ENCODE measurements at places on chromosomes 5 and 9.

DNA sequence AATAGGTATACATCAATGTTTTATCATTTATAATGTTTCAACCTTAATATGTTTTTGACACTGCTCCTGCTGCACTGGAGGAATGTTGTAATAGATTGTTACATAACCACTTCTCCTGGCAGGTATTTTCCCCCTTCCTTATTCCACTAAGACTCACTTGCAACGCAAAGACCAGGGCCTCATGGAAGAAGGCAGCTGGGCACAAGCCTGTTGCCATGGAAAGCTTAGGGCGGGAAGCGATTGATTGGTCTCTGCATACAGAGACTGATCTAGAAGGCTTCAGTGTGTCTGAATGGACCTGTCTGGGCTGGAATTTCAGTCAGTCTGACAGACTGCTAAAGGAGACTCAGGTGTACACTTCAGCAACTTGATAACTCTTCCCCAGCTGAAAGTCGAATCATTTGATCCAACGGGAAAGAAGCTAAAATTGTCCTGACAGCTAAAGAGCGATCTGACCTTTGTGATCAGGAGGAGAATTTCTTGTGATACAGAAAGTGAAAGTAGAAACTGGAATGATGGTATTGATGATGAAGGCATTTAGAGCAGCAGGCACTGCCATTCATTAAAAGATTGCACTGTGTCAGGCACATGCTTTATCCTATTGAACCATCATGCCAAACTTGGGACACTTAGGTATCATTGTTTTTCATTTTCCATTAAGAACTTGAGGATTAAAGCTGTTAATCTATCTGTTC lies 65.1 kb downstream of the GRIA1 start:
- DNase-seq, result no peak

GRCh38 chr5:67985686-67986387 lies 229.7 kb upstream of the PIK3R1 start:
- DNase-seq, result no peak

DNA sequence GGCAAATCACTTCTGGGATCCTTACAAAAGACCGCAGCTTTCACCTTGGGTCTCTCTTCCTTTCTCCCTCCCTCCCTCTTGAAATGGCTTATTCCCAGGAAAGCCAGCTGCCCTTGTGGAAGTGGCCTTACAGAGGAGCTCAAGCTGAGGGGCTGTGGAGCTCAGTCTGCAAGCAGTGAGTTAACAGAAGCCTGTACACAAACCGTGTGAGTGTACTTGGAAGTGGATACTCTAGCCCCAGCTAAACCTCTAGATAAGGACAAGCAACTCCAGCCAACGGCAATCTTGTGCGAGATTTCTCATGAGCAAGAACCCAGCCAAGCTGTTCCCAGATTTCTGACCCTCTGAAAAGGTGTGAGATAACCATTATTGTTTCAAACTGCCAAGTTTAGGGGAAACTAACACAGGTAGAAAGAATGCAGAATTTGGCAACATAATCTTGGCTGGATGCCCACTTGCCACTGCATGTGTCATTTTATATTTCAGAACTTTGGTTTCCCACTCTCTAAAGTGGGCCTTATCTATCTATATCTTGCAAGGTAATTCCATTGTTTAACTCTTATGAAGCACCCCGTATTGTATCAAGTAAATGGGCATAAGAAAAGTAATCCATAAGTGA lies 85.6 kb downstream of the CDH18 start:
- DNase-seq, result no peak

DNA sequence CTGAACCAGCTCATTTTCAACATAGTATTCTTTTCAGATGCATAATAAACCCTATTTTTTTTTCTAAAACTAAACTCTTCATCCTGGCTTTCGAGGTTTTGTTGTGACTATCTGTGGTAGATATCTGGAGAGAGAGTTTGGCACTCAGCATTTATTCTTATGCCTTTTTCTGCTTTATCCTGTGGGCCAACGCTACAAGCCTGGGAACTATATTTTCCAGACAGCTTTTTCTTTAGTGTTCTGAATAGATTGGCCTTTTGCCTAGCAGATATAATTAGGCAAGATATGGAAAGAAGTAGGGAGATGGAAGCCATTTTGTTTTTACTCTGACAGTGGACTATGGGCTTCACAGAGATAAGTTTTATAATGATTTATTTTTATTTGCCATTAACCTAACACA lies 486.7 kb downstream of the TMEM232 start:
- DNase-seq, result no peak

- DNase-seq, result peak; percentile 61
These were observed 53.4 kb downstream of the ROR2 start for GRCh38 chr9:91896513-91897121.

GRCh38 chr5:127700237-127700766 lies 2.9 kb upstream of the CCDC192 start:
- DNase-seq, result no peak

- no peak for DNase-seq
These were observed 192.8 kb downstream of the FER start for GRCh38 chr5:108940506-108940905.

DNA sequence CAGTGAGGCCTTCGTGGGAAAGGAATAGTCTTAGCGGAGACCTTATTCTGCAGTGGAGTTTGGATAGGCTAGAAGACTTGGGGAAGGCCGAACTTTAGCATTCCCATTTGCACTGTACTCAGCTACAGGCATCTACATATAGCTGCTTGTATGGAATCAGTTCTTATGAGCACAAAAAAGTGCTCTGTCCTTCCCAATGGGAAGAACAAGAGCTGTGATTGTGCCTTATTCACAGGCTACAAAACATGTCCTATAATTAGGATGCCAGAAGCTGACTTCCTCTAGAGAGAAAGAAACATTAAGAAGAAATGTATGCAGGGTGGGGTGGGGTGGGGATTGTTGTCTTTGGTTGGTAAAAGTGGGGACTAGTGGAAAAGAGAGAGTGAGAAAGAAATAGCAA lies 154.7 kb downstream of the ATP10B start:
- DNase-seq, result no peak

- DNase-seq, result no peak
These were observed 197.1 kb downstream of the MEF2C start for GRCh38 chr5:88685591-88686541.

GRCh38 chr5:77852514-77853352 lies 76.6 kb upstream of the TBCA start:
- DNase-seq, result no peak

GRCh38 chr5:67100301-67100700 lies 96.3 kb downstream of the CD180 start:
- no peak for DNase-seq

- no peak for DNase-seq
These were observed 30.0 kb downstream of the XPA start for GRCh38 chr9:97666907-97667686.

Measured in urinary bladder (tissue), 4 donors.